ENCODE measurements at places on chromosomes 4 and X. TPM values are rescaled to one million over a fixed set of nuclear protein-coding genes. Genes with fewer than 3 reads are reported as not detected.

NEIL3 gene
- 10.3 TPM for total RNA-seq

ARX gene
- not detected for total RNA-seq

GRCh38 chrX:16310326-16310725 is 143.0 kb downstream of the MAGEB17 start:
- H3K36me3 ChIP-seq: no peaks in the 10 kb centered on the region
- no peak overlapping the region for H3K27ac ChIP-seq
- H3K4me3 ChIP-seq: no peak overlapping the region

- H3K4me1 ChIP-seq: no peaks in the 10 kb centered on the region
- no peaks in the 10 kb centered on the region for H3K27me3 ChIP-seq
- DNase-seq: no peak
These were observed 176.0 kb downstream of the SMARCA1 start for GRCh38 chrX:129347291-129347690.

PNMA6F gene
- total RNA-seq: not detected

NEUROG2 gene
- not detected for total RNA-seq

FAM120C gene
- 8.2 TPM for total RNA-seq

DNA sequence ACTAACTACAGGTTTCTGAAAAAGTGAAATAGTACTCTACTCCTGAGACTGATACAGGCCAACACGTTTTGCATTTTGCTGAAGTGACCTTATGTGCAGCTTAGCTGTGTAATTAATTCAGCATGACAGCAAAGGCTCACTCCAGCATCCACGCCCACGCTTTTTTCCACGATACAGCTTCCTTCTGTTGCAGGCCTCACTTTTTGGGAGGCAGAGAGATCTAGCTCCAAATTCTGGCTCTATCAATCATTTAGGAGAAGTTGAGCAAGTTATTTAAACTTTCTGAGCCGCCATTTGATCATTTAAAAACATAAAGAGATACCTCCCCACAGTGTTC is 160.3 kb downstream of the AFAP1 start:
- no peaks in the 10 kb centered on the region for H3K36me3 ChIP-seq
- H3K4me1 ChIP-seq: peaks cover 16% of the 10 kb centered on the region
- no peak overlapping the region for H3K27ac ChIP-seq

RTL3 gene
- not detected for total RNA-seq

- no peak for DNase-seq
- H3K4me1 ChIP-seq: no peaks in the 10 kb centered on the region
- no peak overlapping the region for H3K4me3 ChIP-seq
- no peaks in the 10 kb centered on the region for H3K27me3 ChIP-seq
These were observed 583.9 kb downstream of the NLGN4X start for GRCh38 chrX:5644776-5645175.

GRCh38 chr4:84366161-84366560 is 132.9 kb downstream of the NKX6-1 start:
- no peak for DNase-seq
- no peaks in the 10 kb centered on the region for H3K36me3 ChIP-seq
- H3K4me3 ChIP-seq: no peak overlapping the region
- H3K4me1 ChIP-seq: no peaks in the 10 kb centered on the region

APBB2 gene
- 0.86 TPM for total RNA-seq

- H3K27me3 ChIP-seq: no peaks in the 10 kb centered on the region
- no peak for DNase-seq
- no peaks in the 10 kb centered on the region for H3K36me3 ChIP-seq
- no peak overlapping the region for H3K4me3 ChIP-seq
These were observed 106.4 kb downstream of the SCLT1 start for GRCh38 chr4:128986908-128987307.

USP51 gene
- total RNA-seq: 0.89 TPM

DNA sequence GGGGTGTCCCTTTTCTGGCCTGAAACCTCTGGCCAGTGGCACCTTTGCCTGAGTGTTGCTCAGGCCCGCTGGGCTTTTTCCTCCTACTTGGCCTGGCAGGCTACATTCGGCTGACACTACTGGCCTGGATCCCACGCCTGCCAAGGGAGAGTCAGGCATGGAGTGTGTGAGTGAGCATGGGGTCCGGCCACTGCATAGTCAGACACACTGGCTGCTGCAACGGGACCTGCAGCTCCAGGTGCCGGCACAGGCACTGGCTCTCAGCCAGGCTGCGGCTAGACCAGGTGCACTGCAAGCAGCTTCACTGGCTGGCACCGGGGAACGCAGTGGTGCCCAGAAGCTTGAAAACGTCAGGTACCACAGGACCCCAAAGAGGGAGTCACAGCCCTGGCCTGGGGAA is 434.9 kb downstream of the ARHGAP24 start:
- H3K4me3 ChIP-seq: no peak overlapping the region
- H3K27me3 ChIP-seq: no peaks in the 10 kb centered on the region
- no peaks in the 10 kb centered on the region for H3K36me3 ChIP-seq
- DNase-seq: no peak

GRCh38 chr4:106414366-106414765 is 45.8 kb upstream of the GIMD1 start:
- no peak overlapping the region for H3K27ac ChIP-seq
- H3K27me3 ChIP-seq: no peaks in the 10 kb centered on the region
- H3K4me3 ChIP-seq: no peak overlapping the region
- no peaks in the 10 kb centered on the region for H3K36me3 ChIP-seq

LRIT3 gene
- total RNA-seq: 0.20 TPM

DNA sequence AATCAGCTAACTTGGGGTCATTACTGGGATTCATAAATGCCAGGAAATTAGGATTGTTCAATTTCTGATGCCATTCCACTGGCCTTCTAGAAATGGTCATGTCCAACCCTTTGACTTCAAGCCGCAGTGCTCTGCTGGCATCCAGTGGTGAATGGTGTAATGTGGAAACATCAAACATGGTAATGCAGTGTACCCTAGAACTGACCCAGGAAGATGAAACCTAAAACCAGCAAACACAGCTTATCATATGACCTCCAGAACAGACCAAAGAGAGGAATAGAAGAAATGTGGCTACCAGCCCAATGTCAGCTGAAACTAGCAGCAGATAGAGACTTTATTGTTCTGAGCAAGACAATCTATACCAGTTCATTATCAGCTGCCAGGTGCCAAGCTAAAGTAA is 13.8 kb downstream of the CXCL13 start:
- H3K4me1 ChIP-seq: no peaks in the 10 kb centered on the region
- H3K27me3 ChIP-seq: no peaks in the 10 kb centered on the region
- no peak for DNase-seq
- no peaks in the 10 kb centered on the region for H3K36me3 ChIP-seq

GRCh38 chrX:16828124-16828908 is 41.8 kb downstream of the RBBP7 start:
- no peak for DNase-seq
- no peak overlapping the region for H3K27ac ChIP-seq
- H3K4me1 ChIP-seq: no peaks in the 10 kb centered on the region
- no peak overlapping the region for H3K4me3 ChIP-seq
- H3K36me3 ChIP-seq: peaks cover 11% of the 10 kb centered on the region
- H3K27me3 ChIP-seq: no peaks in the 10 kb centered on the region

DNA sequence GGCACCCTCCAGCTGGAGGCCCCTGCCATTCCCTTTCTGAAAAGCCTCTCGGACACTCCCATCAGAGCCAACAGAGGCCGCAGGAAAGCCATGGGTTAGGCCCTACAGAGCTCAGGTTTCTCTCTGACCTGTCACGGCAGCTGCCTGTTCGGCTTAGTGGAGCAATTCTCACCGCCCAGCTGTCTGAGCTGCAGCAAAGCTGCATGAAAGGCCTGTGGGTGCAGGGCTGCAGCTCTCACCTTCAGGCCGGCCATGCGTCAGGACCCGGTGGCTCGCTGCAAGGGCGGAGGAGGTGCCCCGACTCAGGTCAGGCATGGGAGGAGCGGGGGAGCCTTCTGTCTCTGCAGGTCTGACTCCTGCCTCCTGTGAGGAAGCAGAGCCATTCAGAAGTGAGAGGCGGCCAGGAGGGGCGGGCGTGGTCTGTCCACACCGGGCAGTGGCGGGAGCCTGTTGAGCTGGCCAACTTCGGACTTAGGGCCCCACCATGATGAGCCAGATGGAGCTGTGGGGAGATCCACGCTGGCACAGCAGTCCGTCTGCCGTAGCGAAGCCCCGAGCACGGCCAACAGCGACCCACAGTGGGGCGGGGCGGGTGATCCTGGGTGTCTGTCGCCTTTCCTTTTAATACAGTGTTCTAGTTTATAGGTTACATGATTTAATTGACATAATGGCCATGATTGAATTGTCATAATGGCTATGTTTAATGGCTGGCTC is 23.4 kb downstream of the PDE6B start:
- no peaks in the 10 kb centered on the region for H3K4me1 ChIP-seq
- peak; percentile 31 for DNase-seq
- peaks cover 4% of the 10 kb centered on the region for H3K27me3 ChIP-seq
- H3K27ac ChIP-seq: no peak overlapping the region
- H3K36me3 ChIP-seq: no peaks in the 10 kb centered on the region

DNA sequence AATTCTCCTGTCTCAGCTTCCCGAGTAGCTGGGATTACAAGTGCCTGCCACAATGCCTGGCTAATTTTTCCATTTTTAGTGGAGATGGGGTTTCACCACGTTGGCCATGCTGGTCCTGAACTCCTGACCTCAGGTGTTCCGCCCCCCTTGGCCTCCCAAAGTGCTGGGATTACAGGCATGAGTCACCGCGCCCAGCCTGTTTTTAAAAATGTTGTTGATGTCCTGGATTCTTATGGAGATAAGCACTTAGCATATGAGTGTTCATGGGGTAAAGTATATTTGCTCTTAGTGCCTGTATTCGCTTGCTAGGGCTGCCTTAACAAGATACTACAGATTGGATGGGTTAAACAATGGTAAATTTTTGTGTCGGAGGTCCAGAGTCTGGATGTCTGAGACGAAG is 91.7 kb downstream of the CEP44 start:
- no peaks in the 10 kb centered on the region for H3K4me1 ChIP-seq
- H3K27ac ChIP-seq: no peak overlapping the region
- DNase-seq: no peak
- no peaks in the 10 kb centered on the region for H3K36me3 ChIP-seq
- no peaks in the 10 kb centered on the region for H3K27me3 ChIP-seq
- H3K4me3 ChIP-seq: no peak overlapping the region

GRCh38 chr4:5018096-5018495 is 1.2 kb downstream of the CYTL1 start:
- DNase-seq: no peak
- H3K27me3 ChIP-seq: no peaks in the 10 kb centered on the region
- H3K36me3 ChIP-seq: no peaks in the 10 kb centered on the region
- no peaks in the 10 kb centered on the region for H3K4me1 ChIP-seq
- H3K27ac ChIP-seq: no peak overlapping the region

VCX3B gene
- total RNA-seq: not detected

- no peak overlapping the region for H3K4me3 ChIP-seq
- peak overlapping the region; percentile 90 for H3K27ac ChIP-seq
- no peaks in the 10 kb centered on the region for H3K36me3 ChIP-seq
- no peaks in the 10 kb centered on the region for H3K27me3 ChIP-seq
These were observed 2.2 kb downstream of the FUNDC2 start for GRCh38 chrX:155028877-155029291.

VCX3A gene
- total RNA-seq: not detected
